MCF 10A (cell line): ENCODE measurements at places on chromosomes 12 and 14. TPM values are rescaled to one million over a fixed set of nuclear protein-coding genes. Genes with fewer than 3 reads are reported as not detected.

DNA sequence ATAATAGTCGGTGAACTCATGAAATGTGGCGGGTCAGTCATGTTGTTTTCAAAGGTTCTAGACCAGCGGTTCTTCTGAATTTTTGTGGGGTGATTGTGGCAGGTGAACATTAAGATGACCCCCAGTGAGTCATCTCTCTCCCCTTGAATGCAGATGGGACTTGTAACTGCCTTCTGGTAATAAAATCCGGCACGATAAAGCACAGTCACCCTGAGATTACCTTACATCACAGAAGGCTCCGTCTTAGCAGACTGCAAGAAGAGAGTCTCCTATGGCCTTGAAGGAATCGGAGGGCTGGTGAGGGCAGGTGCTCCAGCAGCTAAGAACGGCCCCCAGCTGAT is 189.6 kb downstream of the FOXN3 start:
- no peak for DNase-seq

DNA sequence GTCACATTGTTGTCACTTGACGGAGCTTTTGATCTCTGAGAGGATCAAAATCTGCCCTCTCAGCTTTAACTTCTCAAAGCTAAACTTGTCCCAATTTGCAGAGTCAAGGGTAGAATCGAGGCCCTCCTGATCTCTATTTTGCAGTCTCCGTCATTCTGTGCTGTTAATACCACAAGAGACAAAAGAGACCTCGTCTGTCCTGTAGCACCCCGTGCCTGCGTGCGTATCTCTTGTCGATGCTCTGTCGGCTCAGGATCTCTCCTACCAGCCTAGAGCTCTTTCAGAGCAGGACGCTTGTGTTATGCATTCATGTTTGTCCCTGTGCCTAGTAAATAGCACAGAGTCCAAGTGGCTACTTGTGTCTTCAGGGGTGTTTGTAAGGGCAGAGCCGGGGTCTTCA is 5.1 kb downstream of the EVL start:
- DNase-seq: no peak

- DNase-seq: peak; percentile 52
Observed at GRCh38 chr12:104420868-104421267, 35.9 kb upstream of the CHST11 start.

DNA sequence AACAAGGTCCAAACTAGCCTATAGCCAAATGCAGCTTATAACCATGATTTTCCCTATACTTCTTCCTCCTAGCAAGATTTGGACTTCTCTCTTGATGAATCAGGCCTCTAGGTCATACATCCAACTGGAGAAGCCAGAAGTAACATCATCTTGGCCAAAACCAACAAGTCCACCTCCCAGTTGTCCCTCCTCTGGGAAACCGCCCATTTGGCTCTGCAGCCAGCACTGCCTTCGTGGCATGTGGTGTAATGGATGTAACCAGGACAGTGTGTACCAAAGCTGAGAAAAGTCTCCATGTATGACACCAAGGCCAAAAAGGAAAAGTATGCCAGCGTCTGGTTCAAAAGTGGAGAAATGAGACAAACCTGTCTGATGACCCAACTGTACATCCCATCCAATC is 59.3 kb upstream of the VASH1 start:
- no peak for DNase-seq

GRCh38 chr14:68938271-68939150 is 40.6 kb downstream of the ACTN1 start:
- no peak for DNase-seq

GRCh38 chr12:83864054-83864453 is 1048.5 kb downstream of the SLC6A15 start:
- DNase-seq: no peak

DNA sequence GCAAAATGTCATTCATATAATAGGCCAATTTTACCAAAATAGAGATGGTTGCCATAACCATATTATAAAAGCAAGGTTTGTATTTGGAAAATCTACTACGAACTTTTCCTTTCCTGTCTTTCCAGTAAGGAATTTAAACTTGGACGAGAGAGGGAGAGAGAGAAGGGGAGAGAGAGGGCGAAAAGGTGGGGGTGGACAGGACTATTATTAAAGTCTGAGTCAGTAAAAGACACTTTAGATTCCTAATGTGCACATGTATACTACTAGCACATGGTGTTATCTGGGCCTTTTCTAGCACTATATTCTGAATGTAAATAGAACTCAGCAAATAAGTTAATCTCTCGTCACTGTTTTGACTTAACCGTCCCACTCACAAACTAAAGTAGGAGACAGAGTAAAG is 30.4 kb upstream of the FBLN5 start:
- no peak for DNase-seq

Gene XPOT
- 261 and 298 TPM in 2 replicates for total RNA-seq

- DNase-seq: no peak
Observed at GRCh38 chr12:57929092-57929830, 12.1 kb upstream of the ATP23 start.

Gene SYNDIG1L
- total RNA-seq: not detected in 2 replicates

GRCh38 chr14:102034301-102034700 is 52.5 kb downstream of the HSP90AA1 start:
- DNase-seq: no peak

- no peak for DNase-seq
Observed at GRCh38 chr12:124498275-124499189, 68.9 kb downstream of the NCOR2 start.

DNA sequence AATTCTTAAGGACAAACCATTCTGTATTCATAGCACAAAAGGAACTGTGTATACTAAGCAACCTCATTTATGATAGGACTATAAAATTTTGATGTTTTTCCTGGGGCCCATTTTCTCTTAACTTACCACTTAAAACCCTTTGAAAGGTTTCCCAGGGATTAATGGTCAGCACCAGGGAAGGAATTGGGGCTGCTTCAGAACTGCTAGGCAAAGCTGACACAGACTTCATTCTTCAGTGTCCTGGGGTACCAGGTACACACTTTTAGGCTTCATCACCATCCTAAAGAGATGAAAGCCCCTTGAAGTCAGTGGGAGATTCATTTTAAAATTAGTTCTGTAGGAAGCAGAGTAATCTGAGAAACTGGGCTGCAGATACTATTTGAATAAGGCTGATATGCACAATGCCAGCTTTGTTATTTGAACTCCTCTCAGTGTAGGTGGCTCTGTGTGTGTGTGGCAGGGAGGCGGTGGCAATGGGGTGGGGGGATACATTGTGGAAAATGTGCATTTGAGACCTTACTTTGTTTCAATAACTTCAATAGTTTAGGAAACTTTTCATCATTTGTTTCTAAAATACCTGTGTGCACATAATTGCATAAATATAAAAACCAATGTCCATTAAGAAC is 329.3 kb upstream of the DCN start:
- DNase-seq: no peak

GRCh38 chr12:94326727-94327126 is 132.9 kb downstream of the CEP83 start:
- peak; percentile 5 for DNase-seq

Gene SLC38A4
- 0.12 TPM in 1 of 2 replicates, not detected in the other for total RNA-seq

GRCh38 chr14:92512807-92513203 is 776 bp upstream of the RIN3 start:
- DNase-seq: no peak

Gene ENDOU
- total RNA-seq: not detected in 2 replicates

- no peak for DNase-seq
Observed at GRCh38 chr12:115999582-115999981, 277.9 kb downstream of the MED13L start.

GRCh38 chr14:89241257-89241656 is 175.8 kb downstream of the FOXN3 start:
- no peak for DNase-seq

Gene IRAK3
- total RNA-seq: 0.05 TPM in 1 of 2 replicates, not detected in the other

- DNase-seq: no peak
Observed at GRCh38 chr14:70920608-70921007, 13.3 kb downstream of the PCNX1 start.

Gene TMEM132C
- total RNA-seq: not detected in 2 replicates

Gene SOAT2
- not detected in 2 replicates for total RNA-seq

- no peak for DNase-seq
Observed at GRCh38 chr14:61598980-61599379, 96.3 kb upstream of the HIF1A start.

GRCh38 chr14:57243320-57243719 is 25.4 kb downstream of the EXOC5 start:
- no peak for DNase-seq

GRCh38 chr14:75980856-75981255 is 939 bp downstream of the TGFB3 start:
- DNase-seq: no peak

Gene BMP4
- 0.28 and 0.54 TPM in 2 replicates for total RNA-seq

Gene KRT85
- 0.23 TPM in 1 of 2 replicates, not detected in the other for total RNA-seq

Gene RIPK3
- not detected in 2 replicates for total RNA-seq

Gene REM2
- 0.26 and 0.47 TPM in 2 replicates for total RNA-seq

Gene RIMBP2
- total RNA-seq: not detected in 2 replicates

DNA sequence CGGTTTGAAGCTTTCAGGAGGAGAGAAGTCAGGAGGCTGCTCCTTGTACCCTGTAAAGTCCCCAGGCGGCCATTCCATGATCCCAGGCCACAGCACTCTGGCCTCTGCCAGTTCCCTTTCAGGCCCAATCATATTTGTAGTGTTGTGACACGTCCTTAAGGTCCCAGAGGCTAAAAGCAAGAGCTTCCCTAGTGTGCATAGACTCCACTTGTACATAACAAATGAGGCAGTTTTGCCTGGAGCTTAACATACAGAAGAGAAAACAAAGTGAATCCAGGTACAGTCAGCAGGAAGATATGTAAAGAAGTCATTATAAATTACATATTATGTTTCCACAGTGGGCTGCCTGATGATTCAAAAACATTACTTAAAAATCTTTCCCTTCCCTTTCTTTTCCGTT is 81.1 kb upstream of the RPH3A start:
- DNase-seq: no peak

GRCh38 chr12:24425601-24425970 is 476.1 kb upstream of the SOX5 start:
- DNase-seq: no peak

Gene B4GALNT3
- total RNA-seq: 0.68 and 0.76 TPM in 2 replicates

- DNase-seq: no peak
Observed at GRCh38 chr14:51871846-51872245, 11.4 kb downstream of the GNG2 start.

Gene PLCZ1
- not detected in 2 replicates for total RNA-seq

DNA sequence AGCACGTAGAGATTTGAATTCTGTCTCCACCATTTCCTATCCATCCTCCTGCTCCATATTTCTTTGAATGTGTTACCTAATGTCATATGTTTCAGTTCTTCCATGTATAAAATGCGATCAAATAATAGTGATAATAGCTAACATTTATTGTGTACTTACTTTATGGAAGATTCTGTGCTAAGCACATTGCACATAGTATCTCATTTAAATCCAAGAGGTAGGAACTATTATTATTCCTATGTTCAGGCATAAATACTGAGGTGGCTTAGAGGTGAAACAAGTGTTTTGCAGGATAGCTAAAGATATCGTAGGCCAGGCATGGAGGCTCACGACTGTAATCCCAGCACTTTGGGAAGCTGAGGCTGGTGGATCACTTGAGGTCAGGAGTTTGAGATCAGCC is 17.5 kb upstream of the AICDA start:
- no peak for DNase-seq

- DNase-seq: peak; percentile 72
Observed at GRCh38 chr12:7265251-7265650, 38.6 kb upstream of the ACSM4 start.

GRCh38 chr12:115762936-115763335 is 514.6 kb downstream of the MED13L start:
- peak; percentile 23 for DNase-seq

GRCh38 chr12:107891967-107892366 is 117.5 kb downstream of the ASCL4 start:
- DNase-seq: peak; percentile 6
